ENCODE measurements at places on chromosomes 7 and 10.

GRCh38 chr10:101272229-101272868 is 43.1 kb upstream of the LBX1 start:
- DNase-seq: peak; percentile 61

- peak; percentile 73 for DNase-seq
These were observed 483.0 kb downstream of the MAGI2 start for GRCh38 chr7:78970440-78970916.

DNA sequence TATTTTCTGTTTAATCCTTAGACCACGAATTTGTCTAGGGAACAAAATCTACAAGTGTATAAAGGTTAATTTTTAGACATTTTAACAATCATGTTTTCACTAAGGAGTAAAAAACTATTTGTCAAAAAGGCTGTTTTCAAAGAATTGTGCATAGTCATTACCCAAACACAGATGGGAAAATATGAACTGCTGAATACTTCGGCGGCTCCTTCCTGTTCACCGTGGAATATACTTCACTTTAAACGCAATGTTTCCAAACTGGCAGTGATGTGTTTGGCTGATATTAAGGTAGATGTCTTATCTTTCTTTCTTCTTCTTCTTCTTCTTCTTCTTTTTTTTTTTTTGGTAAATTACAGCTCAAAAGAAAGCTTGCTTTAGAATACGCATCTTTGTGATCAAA is 41.4 kb downstream of the JCAD start:
- no peak for DNase-seq

DNA sequence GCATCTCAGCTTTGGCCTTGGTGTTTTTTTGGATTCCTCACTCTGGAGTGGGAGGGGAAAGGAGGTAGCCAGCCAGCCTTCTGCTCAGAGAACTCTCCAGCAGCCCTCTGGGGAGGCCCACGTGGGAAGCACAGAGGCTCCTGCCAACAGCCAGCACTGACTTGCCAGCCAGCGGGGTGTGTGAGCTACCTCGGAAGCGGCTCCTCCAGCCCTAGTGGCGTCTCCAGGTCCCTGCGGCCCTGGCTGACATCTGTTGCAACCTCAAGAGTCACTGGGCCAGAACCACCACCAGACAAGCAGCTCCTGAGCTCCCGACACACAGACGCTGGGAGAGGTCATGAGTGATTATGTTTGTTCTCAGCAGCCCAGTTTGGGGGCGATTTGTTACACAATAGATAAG is 180.2 kb upstream of the FZD8 start:
- DNase-seq: peak; percentile 51

All from fibroblast of skin of right quadriceps (primary cell).